ENCODE measurements at places on chromosomes 2 and 18.

DNA sequence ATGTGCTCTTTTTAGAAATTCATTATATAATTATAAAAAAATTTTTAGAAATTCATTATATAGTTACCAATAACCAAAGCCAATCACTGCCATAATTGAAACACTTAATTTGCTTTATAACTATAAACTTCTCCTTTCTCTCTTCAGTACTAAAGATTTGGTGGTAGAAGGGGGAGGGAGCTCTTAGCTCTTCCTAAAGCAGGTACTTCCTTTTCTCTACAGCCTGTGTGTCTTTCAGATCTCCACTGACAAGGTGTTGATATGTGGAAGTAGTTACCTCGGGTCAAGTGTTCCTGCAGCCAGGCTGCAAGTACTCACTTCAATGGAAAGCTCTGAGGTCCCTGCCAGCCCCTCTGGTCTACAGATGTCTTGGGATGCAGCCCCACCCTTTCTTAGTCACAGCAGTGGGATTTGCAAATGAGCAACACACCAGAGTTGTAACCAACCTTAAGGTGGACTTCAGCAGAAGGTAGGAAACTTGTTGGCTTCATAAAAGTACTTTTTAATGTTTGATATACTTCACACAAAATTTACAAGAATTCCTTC, 690.0 kb downstream of the ARHGAP15 start:
- H3K4me1 ChIP-seq = peaks cover 7% of the 10 kb centered on the region
- H3K36me3 ChIP-seq = no peaks in the 10 kb centered on the region
- H3K4me3 ChIP-seq = no peak overlapping the region
- no peak for DNase-seq
- no peaks in the 10 kb centered on the region for H3K27me3 ChIP-seq

GRCh38 chr2:165305391-165306096, 66.3 kb downstream of the SCN2A start:
- H3K4me1 ChIP-seq = no peaks in the 10 kb centered on the region
- H3K27me3 ChIP-seq = no peaks in the 10 kb centered on the region
- H3K36me3 ChIP-seq = no peaks in the 10 kb centered on the region
- H3K4me3 ChIP-seq = no peak overlapping the region
- DNase-seq = no peak

DNA sequence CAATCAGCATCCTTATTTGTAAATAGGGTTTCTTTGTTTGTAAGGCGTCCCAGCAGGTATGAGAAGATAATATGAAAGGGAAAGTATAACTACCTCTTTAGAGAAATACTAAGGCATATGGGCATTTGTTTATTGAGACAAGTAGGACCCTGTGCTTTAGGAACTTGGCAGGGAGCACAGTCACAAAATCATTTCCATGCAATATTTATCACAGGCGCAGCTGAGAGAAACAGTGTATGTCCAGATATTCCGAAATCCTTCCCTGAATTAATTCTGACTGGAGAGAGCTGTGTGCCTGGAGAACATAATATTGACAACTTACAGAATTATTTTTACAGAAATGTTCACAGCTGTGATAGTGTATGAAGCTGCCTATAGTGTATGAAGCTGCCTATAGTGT, 416.7 kb downstream of the THSD7B start:
- H3K36me3 ChIP-seq = no peaks in the 10 kb centered on the region
- H3K27ac ChIP-seq = no peak overlapping the region
- H3K4me3 ChIP-seq = no peak overlapping the region
- peaks cover 5% of the 10 kb centered on the region for H3K4me1 ChIP-seq
- peaks cover 2% of the 10 kb centered on the region for H3K27me3 ChIP-seq

- no peak for DNase-seq
- no peak overlapping the region for H3K4me3 ChIP-seq
- H3K36me3 ChIP-seq = no peaks in the 10 kb centered on the region
- H3K4me1 ChIP-seq = peaks cover 46% of the 10 kb centered on the region
- peaks cover 2% of the 10 kb centered on the region for H3K27me3 ChIP-seq
These were observed 48.1 kb downstream of the PKDCC start for GRCh38 chr2:42095923-42096408.

GRCh38 chr18:11096411-11096810, 53.0 kb downstream of the PIEZO2 start:
- no peak overlapping the region for H3K4me3 ChIP-seq
- DNase-seq = no peak
- no peaks in the 10 kb centered on the region for H3K36me3 ChIP-seq

DNA sequence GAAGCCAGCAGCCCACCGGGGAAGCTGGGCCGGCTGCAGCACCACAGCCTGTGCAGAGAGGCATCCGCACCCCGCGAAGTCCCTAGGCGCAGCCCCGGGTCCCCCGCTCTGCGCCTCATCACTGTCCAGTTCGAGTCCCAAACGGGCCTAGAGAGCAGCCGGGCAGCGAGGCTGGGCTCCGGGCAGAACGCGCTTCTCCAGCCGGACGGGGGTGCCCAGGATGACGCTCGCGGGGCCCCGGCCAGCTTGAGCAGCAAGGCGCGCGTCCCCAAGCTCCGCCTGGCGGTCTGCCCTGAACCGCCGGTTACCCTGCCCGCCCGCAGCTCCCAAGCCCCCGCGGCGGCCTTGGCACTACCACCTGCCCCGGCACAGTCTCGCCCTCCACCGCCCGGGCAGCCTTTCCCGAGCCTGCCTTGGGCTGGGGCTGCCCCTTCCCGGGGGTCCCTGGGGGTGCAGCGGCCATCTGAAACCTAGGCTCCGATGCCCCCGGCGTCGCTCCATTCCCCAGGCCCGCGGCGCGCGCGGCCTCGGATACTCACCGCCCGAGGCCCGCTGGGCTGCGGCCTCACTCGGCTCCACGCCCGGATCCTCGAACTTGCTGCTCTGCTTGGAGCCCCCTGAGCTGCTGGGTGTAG, 591 bp downstream of the SLC16A14 start:
- peaks cover 14% of the 10 kb centered on the region for H3K4me1 ChIP-seq
- DNase-seq = no peak
- no peaks in the 10 kb centered on the region for H3K27me3 ChIP-seq
- no peaks in the 10 kb centered on the region for H3K36me3 ChIP-seq
- peak overlapping the region; percentile 88 for H3K4me3 ChIP-seq

GRCh38 chr2:121295911-121296650, 11.1 kb upstream of the TFCP2L1 start:
- no peak overlapping the region for H3K27ac ChIP-seq
- no peak for DNase-seq
- peaks cover 45% of the 10 kb centered on the region for H3K27me3 ChIP-seq
- no peak overlapping the region for H3K4me3 ChIP-seq
- no peaks in the 10 kb centered on the region for H3K4me1 ChIP-seq

DNA sequence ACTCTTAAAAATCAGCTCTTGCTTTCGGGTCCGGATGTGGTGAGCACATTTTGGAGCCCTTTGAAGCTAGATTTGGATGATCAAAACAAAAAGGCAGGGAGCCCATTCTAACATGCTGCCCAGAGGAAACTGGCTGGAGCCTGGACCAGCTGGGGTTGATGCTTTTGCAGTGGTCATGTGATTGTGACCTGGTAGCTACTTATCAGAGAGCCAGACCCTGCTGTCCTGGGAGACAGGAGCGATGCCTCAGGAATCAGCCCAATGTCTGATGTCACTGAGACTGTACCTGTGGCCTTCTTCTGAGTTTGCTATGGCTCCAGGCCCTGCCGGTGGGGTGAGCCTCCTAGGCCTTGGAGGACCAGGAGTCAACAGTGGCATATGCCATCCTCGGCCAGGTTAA, 18.7 kb upstream of the SCLY start:
- no peaks in the 10 kb centered on the region for H3K4me1 ChIP-seq
- no peaks in the 10 kb centered on the region for H3K27me3 ChIP-seq
- H3K27ac ChIP-seq = no peak overlapping the region

DNA sequence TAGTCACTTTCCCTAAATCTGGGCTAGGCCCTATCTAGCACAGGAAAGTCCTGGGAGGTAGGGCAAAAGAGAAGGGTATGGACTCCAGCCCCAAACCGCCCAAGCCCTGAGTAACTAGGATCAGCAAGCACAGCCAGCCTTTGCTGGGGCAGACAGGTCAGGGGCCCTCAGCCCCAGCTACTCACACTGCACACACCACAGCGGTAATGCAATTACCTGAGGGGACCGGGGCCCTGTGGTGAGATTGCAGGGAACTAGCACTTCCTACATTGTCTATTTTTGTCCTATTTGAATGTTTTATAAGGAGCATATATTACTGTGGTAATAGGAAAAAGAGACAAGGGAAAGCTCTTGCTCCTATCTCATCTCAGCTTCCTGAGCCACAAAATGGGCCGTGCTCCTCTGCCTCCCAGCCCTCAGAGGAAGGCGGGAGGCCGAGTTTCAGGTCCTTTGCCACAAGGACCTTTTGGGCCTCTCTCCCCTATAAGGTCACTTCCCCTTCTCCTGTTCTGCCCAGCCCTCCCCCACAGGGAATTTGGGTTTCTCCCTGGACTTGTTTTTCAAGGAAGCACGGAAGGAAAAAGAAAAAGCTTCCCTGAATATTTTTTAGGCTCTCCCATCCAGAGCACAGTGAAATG, 20.5 kb downstream of the RAB11FIP5 start:
- H3K27ac ChIP-seq = peak overlapping the region; percentile 77
- H3K4me3 ChIP-seq = no peak overlapping the region
- peaks cover 2% of the 10 kb centered on the region for H3K36me3 ChIP-seq
- H3K27me3 ChIP-seq = no peaks in the 10 kb centered on the region

Measured in chondrocyte (in vitro differentiated cells).